ENCODE measurements at places on chromosomes 5 and 9.

DNA sequence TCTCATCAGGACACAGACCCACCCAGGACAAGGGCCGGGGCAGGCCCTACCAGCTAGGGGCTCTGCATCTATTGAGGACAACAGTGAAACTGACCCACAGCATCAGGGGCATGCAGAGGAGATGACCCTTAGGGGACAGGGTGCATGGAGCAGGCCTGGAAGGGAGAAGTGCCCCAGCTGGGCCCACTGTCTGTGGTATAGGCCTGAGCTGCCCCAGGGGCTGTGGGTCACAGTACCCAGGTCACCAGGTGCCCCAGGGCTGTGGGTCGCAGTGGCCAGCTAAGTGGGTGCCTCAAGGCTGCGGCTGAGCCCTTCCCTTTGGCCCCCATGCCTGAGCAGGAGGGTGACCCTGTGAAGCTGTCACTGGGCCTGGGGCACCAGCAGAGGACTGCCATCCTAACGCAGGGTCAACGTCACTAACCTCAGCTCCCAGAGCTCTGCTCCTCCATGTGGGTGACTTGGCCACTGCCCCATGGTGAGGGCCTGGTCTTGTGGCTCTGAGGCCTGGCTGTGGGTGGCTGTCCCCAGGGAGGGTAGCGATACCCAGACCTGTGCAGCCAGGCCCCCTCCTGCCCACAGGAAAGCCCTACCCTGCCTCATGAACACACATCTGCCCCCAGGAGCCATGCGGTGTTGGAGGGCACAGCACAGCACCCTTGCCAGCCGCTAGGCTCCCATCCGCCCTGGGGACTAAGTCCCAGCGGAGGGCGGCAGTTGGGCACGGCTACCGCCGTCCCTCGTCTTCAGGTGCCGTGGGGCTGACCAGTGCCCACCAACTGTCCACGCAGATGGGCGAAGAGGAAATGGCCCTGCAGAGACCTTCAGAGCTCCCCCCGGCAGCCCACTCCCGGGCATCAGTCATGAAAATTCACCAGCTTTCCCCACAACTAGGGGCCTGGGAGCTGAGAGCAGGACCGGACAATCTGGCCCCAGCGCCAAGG is 4.9 kb downstream of the EDF1 start:
- no peak for DNase-seq

DNA sequence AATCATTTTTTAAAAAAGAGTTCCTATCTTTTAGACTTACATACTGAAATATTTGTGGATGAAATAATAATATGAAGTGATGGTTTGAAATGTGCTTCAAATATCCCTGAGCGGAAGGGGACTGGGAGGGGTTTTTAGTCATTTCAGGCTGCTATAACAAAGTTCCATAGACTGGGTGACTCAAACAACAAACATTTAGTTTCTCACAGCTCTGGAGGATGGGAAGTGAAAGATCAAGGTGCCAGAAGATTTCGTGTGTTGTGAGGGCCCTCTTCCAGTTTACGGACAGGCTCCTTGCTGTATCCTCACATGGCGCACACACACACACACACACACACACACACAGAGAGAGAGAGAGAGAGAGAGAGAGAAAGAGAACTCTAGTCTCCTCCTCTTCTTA is 27.1 kb upstream of the TEX10 start:
- no peak for DNase-seq

DNA sequence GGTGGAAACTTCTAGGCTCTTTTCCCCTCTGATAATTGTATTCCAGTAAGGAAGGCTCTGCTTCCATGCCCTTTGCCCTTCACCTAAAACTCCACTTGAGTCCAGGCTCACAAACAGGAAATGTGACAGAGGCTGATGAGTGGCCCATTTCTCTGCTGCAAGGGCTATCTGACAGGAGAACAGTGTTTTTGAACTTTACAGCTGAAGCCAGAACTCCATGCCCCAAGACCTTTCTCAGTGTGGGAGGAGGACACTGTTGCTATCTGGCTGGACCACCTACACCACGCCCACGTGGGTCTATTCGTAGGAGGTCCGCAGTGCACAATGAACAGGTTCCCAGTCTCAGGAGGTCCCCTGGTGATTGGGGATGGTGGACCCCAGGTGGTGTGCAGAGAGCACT is 13.6 kb downstream of the GGTA1 start:
- DNase-seq, result no peak

- no peak for DNase-seq
Measured at GRCh38 chr5:125525356-125525755, 778.9 kb upstream of the ZNF608 start.

DNA sequence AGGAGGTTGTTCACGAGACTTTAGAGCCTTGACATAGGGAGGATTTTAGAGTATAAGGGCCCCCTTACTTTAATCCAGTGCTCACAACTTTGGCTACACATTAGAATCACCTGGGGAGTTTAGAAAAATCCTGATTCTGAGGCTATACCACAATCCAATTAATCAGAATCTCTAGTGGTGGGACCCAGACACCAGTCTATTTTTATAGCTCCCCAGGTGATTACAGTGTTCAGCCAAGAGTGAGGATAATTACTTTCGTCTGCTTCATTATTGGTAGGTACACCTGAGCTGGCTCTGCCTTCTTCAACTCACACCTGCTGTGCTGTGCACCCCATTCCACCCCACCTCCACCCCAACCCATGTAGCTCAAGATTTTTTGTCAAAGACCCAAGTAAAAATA is 141.3 kb upstream of the EPB41L4A start:
- no peak for DNase-seq

DNA sequence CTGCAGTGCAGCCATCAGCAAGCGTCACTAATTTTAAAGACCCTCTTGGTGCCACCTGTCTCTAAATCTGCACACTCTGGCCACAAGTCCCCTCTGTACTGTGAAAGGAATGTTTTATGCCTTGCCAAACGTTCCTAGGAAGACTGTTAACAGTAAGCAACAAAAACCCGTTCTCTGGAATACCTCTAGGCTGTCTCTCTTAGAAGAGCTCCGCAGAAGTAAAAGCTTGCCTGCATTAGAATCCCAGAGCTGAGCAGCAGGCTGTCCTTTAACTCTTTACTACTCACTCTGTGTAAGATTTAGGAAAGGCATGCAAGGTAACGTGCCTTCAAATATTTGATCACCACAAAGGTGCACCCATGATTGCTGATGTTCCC is 53.9 kb upstream of the C9orf72 start:
- no peak for DNase-seq

- no peak for DNase-seq
Measured at GRCh38 chr9:33234511-33235467, 5.2 kb upstream of the SPINK4 start.

- no peak for DNase-seq
Measured at GRCh38 chr9:31839273-31839672, 545.2 kb upstream of the ACO1 start.

DNA sequence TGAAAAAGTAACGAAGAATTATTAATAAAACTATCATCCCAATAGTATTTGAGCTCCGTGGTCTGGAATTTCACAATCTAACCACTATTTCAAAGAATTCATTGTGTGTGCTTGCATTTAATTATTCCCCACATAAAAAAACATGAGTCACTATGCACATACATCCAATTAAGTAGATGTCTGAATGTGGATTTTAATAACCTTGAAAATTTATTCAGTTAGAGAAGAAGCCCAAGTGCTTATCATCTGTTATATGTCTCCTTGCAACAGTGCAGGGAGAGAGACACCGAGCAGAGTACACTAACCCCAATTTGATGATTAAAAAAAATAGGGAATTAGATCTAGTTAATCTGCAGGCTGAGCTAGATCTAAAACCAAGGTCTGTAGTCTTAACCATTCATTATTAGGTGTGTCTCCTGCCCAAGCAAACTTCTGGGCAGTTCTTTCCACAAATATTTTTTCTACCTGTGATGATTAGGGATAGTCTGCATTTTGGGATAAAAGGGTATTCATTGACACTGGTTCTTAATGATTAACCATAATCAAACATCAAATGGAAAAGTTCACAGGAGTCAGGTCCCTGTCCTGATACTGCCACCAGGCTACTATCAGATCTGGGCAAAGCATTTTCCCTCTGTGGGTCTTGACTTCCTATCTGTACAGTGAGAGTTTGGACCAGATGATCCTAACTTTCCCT is 164.2 kb downstream of the GRIA1 start:
- DNase-seq, result no peak

DNA sequence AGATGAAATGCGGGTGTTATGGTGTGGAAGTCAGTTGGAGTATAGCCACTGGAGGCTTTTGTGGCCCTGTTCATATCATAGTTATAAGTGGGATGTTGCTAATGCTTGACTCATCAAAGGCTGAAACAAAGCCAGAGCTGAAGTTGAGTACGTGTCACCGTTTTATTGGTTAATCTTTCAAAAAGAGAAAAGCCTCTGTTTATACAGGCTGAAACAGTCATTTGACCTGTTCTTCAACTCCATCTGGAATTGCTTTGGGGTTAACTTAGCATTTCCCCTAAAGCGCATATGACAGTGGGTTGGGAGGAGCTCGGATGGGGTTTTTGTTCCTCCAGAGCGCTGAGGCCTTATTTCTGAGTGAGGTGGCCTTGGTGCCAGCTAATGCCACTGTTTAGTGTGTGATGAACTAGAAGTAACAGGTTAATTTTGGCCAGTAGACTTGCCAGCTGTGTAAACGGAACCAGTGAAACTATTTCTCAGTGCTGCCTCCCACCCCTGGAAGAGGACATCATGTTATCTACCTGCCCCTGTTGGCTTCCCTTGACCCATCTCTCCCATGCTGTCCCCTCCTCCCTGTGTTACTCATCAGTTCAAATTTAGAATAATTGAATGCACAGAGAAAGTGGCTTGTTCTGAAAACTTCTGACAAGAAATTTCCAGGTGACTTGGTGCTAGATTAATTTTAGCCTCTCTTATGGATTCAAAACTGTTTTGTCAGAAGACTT is 34.2 kb downstream of the MTAP start:
- no peak for DNase-seq

DNA sequence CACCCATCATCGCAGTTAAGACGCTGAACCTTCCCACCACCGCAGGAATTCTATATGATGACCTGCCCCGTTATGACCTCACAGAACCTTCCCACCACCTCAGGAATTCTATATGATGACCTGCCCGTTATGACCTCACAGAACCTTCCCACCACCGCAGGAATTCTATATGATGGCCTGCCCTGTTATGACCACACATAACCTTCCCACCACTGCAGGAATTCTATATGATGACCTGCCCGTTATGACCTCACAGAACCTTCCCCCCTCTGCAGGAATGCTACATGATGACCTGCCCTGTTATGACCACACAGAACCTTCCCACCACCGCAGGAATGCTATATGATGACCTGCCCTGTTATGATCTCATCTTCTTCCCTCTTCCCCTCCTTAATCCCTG is 64.3 kb downstream of the IRX1 start:
- no peak for DNase-seq

- DNase-seq, result no peak
Measured at GRCh38 chr9:73869264-73869663, 627.9 kb upstream of the RORB start.

DNA sequence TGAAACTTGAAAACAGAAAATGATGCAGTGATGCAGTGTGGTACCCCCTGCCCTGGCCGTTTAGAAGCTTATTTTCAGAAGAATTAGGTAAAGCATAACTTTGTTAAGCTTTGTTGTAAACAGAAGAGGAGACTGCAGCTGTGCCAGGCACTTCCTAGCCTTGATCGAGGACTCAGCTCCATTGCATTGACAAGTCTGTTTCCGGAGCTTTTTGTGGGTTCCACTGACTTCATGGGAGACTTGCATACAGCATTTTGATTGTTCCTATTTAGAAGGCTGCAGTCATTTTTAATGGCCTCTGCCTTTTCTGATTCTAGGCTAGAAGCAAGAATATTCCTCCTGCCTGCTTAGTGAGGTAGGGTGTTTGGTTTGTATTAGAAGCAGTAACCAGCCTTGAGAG is 12.3 kb downstream of the MVB12B start:
- no peak for DNase-seq

- DNase-seq, result no peak
Measured at GRCh38 chr9:106784076-106784475, 78.9 kb upstream of the ZNF462 start.

DNA sequence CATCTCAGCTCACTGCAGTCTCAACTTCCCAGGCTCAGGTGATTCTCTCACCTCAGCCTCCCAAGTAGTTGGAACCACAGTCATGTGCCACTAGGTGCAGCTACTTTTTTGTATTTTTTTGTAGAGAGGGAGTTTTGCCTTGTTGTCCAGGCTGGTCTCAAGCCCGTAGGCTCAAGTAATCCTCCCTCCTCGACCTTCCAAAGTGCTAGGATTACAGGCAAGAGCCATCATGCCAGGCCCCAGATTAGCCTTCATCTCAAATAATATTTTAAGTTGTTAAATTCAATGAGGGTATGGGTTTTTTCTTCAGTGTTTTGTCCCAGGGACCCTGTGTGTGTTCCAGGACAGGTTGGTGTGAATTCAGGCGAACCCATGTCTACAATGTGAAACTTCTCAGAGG is 12.5 kb upstream of the RFESD start:
- DNase-seq, result no peak

- DNase-seq, result peak; percentile 19
Measured at GRCh38 chr5:40486437-40487275, 193.1 kb upstream of the PTGER4 start.

- no peak for DNase-seq
Measured at GRCh38 chr9:120937596-120937995, 11.0 kb upstream of the TRAF1 start.

Data from lower leg skin (tissue), 4 donors.